ENCODE measurements at places on chromosomes 3 and 15.

DNA sequence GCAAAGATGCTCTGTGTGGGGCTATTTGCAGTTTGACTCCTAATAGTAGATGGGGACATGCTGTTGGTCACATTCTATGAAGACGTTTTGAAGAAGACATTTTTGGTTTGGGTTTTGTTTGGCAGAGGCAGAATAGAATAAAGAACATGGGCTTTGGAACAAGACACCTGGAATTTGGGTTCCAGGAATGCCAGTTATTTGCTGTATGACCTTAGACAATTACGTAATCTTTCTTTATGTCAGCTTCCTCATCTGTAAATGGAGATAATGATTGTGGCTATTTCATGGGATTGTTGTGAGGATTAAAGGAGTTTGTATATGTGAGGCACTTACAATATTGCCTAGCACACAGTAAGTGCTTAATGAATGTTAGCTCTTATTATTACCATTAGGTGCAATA is 91.6 kb downstream of the MESD start:
- DNase-seq, result no peak

- DNase-seq, result no peak
These were observed 113.8 kb downstream of the SNRK start for GRCh38 chr3:43400167-43400566.

DNA sequence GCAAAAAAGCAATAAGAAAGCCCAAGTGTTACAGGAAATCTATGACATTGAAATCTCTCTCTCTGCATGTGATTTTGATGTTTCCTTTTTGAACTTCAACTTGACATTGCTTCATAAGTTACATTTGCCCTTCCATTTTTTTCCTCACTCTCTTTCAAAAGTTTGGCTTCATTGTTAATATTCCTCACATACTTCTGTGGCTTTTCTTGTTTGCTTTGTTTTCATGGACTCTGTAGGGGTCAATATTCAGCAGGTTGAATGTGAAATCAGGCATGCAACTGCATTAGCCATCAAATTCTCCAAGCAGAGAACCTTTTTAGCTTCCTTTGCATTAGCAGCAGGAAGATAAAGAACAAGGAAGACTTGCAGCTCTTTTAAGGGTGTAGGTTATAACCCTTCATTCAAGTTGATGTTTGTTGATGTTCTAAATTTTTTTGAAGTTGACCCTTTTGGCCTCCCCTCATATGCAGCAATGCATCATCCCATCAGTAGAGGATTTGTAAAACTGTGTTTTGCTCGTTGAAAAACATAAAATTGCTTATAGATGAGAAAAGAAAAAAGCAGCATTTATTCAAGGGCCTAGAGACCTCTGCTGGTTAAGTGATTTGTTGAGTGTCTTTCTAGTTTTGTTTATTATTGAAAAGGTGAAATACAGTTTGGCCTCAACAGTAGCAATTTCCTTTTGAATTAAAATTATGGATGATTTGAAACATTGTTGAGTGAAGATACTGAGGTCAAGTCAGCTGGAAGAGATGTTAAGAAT is 211.4 kb downstream of the IL5RA start:
- no peak for DNase-seq

DNA sequence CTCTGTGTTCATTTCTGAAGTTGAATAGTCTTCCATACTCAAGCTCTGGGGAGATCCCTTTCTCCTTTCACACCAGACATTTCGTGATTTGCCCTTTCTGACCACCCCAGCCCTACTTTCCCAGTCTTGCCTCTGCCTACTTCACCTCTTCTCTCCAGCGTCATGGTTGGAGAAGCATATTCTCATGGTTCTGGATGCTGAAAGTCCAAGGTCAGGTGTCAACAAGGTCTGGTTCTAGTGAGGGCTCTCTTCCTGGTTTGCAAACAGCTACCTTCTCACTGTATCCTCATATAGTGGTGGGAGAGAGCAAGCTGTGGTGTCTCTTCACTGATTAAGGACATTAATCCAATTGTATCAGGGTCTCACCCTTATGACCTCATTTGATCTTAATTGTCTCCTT is 169.4 kb downstream of the IGF1R start:
- no peak for DNase-seq

DNA sequence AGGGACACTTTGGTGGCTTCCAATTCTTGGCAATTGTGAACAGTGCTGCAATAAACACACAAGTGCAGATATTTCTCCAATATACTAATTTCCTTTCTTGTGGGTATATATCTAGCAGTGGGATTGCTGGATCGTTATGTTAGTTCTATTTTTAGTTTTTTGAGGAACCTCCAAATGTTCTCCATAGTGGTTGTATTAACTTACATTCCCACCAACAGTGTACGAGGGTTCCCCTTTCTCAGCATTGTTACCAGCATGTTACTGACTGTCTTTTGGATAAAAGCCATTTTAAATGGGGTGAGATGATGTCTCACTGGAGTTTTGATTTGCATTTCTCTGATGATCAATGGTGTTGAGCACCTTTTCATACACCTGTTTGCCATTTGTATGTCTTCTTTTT is 92.8 kb downstream of the DAPK2 start:
- no peak for DNase-seq

GRCh38 chr3:94413336-94414108 is 350.7 kb downstream of the NSUN3 start:
- DNase-seq, result no peak

DNA sequence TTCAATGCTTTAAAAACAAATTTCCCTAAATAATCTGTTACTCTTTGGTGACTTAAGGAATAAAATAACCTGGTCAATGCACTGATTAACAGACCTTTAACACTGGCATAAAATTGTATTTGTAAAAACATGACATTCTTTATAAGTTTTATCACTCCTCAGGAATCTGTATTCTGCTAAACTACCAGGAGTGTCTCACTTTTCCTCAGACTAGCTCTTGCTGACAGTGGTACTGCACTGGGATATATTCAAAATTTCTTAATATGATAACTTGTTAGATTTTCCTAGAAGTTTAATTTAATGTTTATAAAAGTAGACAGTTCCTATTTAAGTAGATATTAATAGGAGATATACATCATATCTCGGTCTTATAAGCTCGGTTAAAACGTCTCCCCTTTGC is 363.4 kb upstream of the ARHGEF26 start:
- DNase-seq, result no peak

DNA sequence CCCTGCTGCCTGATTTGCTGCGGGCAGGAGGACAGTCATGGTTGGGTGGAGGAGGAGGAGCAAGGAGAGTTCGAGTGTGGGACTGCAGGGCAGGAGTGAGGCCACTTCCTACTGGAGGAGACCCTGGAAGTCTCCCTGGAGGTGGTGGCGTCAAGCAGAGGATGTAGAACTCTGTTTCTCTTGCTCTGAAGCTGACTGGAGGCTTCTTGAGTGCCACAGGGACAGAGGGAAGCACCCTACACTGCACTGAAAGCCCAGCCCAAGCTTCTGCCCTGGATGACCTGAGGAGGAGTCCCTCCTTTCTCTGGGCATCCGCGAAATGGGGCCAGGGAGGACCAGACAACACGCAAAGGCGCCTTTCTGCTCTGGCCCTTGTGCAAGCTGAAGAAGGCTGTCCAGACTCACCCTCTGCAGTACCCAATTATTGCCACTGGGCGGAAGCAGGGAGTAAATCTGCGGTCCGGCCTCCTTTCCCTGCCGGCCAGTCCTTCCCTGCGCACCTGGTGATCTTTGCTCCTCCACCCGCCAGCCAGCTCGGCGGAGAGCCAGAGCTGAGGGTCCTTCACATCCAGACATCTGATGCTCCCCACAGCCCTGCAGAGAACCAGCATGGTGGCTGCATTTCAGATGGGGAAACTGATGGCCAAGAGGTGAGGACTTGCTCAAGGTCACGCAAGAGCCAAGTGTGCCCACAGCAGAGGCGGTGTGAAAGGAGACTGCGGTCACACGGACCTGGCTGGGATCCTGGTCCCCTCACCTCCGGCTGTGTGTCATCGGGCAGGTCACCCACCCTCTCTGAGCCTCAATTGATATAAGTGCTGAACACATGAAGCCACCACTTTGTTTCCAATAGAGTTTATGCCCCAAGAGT is 207.1 kb downstream of the TBC1D2B start:
- peak; percentile 58 for DNase-seq

GRCh38 chr3:63687278-63688225 is 35.1 kb downstream of the SNTN start:
- no peak for DNase-seq

GRCh38 chr3:42115215-42115614 is 24.1 kb downstream of the TRAK1 start:
- DNase-seq, result no peak

DNA sequence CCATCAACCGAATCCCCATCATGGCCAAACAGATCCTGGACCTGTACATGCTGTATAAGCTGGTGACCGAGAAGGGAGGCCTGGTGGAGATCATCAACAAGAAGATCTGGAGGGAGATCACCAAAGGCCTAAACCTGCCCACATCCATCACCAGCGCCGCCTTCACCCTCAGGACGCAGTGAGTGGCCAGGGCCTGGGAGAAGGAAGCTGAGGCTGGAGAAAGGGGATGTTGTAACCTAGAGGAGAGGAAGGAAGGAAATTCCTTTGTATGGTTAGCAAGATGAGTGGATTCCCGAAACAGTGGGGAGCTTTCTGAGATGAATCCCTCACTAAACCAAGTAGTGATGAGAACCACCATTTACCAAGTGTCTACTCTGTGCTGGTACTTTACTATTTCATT is 25.8 kb upstream of the CLK3 start:
- no peak for DNase-seq

DNA sequence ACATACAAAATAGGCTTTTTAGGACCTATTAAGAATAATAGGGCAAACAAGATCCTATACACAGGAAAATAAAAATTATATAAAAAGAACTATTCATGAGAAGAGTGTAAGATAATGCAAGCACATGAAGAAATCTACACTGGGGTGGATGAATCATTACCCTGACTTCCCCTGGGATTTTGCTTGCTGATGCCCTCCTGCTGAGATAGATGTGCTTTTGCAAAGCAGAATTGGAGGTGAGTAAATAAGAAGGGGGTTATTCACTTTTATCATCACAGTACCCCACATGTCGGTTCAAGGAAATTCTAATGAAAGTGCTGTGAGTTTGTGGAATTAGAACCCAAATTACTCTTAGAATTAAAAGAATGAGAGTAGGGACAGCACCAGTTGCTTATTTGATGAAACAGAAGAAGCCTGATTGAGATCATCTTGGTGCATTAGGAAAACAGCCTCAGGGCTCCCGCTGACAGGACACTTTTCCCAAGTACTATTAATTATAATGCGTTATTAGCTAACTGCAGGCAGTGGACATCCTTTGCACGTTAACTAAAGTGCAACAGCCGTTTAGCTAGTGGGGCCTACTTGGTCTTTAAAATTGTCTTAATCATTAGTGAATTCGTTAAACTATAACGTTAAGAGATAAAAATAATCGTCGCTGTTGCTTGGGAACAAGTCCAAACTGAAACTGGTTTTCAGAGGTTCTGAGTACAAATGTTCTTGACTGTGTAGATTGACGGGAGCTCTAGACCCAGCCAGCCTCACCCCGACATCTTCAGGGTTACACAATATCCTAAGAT is 48.4 kb downstream of the SLC2A2 start:
- no peak for DNase-seq

DNA sequence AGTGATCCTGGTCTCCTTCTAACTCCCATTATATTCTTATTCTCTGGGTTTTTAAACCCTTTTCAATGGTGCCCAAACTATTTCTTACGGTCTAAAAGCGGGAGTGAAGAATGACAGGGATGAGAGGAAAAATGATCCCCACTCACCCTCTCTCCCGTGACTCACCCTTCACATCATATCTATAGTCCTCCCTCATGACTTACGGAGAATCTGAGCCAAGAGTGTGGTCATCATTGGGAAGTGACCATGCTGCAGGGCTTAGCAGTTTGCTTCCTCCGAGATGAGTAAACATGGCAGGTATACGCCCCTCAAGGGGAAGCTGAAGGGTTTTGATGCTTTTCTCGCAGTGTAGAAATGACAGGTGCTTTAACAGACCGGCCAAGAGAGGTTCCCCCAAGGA is 274.0 kb downstream of the RYR3 start:
- peak; percentile 23 for DNase-seq

DNA sequence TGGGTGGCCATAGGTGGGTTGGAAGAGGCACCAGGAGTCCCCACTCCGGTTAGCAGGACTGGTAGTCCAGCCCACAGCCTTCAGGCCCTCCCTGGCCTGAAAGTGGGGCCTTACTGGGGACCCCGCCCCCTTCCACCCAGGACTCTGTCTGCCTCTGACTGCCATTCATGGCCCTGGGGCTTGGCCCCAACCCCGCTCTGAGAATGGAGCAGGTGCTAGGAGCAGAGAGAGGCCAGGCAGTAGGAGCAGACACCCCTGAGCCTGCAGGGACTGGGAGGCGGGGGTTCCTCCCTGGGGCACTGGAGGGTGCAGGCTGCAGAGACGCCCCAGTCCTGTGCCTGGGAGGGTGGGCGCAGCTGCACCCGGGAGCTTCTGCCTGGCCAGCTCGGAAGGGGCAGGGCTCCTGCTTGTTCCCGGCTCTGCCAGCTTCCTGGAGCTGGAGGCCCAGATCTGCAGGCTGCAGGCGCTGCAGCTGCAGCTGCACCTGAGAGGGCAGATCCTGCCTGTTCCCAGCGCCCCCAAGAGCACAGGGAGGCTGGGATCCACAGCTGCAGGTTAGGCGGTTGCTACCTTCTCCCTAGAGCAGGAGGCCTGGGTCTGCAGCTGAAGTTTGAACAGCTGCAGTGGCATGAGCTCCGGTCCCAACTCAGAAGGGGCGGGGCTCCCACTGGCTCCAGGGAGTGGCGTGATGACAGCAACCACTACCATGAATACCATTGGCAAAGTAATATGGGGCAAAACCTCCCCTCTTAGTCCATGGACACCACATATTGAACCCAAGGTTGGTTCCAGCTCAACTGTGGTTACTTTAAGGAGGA is 194.7 kb downstream of the SQOR start:
- DNase-seq, result no peak
